Hepatocyte (in vitro differentiated cells): ENCODE measurements at places on chromosomes 4 and X.

DNA sequence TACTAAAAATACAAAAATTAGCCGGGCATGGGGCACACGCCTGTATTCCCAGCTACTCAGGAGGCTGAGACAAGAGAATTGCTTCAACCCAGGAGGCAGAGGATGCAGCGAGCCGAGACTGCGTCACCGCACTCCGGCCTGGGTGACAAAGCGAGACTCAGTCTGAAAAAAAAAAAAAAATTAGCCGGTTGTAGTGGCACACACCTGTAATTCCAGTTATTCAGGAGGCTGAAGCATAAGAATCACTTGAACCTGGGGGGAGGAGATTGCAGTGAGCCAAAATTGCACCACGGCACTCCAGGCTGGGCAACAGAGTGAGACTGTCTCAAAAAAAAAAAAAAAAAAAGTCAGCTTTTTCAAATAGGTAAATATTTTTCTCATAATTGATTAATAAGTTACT, 71.9 kb downstream of the WDFY3 start:
- DNase-seq: no peak

GRCh38 chr4:53021754-53022512, 159.8 kb downstream of the RASL11B start:
- DNase-seq: no peak

DNA sequence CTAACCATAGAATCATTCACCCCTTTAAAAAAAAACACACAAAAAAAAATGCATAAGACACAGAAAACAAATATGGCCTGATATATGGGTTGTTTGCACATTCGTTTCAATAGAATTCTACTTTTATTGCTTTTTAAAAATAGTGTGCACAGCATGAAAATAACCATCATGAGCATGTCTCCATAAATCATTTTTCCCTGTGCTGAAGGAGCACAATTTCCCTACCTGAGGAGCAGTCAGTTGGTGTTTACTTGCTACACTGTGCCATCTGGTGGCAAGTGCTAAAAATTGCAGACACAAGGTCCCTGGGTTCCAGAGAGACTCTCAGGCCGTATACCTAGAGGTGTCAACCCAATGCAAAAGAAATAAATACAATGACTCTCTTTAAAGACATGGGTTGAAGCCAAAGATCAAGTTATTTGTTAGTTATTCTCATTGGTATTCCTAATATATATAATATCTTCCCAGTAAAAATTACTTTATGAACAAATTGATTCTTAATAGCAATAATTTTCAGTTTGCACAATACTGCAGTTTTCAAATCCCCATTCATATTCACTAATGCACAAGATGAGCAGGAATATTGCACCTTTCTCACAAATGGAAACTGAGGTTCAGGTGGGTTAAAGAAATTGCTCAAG, 551.4 kb downstream of the IQCM start:
- DNase-seq: peak; percentile 55

GRCh38 chr4:149709640-149710039, 106.0 kb downstream of the IQCM start:
- no peak for DNase-seq

GRCh38 chrX:121008920-121009319, 23.4 kb upstream of the CT47A1 start:
- DNase-seq: no peak
